ENCODE measurements at places on chromosomes 3 and 15.

GRCh38 chr3:123660900-123661299 is 76.0 kb upstream of the HACD2 start:
- peak; percentile 78 for DNase-seq

DNA sequence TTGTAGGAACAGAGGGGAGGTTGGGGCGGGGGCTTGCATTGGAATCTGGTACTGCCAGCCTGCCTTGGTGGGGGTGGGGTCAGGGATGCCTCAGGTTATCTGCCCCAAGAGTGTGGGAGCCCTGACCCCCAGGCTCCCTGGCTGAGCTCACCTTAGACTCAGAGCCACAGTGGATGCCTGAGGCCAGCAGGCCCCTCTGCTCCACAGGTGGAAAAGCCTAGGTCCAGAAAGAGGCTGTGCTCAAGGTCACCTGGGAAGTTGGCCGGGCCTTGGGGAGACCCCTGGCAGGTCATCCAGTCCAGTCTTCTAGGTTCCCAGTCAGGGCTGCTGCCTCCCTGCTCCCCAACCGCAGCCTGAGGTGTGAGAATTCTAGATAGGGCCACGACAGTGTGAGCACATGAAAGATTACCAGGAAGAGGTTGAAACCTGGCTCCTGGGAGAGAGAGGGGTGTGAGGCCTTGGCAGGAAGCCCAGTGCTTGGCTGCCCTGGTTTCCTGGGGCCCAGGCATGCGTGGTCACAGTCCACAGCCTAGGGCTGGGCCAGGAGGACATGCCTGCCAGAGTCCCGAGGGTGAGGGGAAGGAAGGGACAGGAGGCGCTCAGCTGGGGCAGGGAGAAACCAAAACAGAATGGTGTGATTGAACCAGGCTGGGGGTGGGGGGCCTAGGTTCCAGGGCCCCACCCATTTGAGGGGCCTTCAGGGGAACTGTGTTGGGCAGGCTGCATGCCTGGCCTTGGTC is 4.9 kb downstream of the HDAC11 start:
- no peak for DNase-seq

GRCh38 chr3:145623349-145623748 is 537.6 kb downstream of the PLOD2 start:
- DNase-seq: no peak

DNA sequence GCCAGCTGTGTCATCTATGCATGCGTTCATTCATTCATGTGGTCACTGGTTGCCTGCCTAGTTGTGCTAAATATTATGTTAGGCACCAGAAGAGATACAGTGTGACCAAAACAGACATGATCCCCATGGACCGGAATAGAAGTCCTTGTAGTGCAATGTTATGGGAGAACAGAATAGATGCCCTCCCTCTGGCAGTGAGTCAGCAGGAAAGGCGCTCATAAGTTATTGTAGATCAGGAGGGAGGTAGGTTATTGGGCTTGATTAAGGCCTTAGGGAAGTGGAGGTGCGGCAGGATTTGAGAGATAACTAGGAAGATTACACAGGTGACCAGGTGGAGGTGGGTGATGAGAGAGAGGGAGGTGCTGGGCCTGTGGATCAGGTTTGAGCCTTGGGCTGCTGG is 5.2 kb downstream of the MCTP2 start:
- no peak for DNase-seq

DNA sequence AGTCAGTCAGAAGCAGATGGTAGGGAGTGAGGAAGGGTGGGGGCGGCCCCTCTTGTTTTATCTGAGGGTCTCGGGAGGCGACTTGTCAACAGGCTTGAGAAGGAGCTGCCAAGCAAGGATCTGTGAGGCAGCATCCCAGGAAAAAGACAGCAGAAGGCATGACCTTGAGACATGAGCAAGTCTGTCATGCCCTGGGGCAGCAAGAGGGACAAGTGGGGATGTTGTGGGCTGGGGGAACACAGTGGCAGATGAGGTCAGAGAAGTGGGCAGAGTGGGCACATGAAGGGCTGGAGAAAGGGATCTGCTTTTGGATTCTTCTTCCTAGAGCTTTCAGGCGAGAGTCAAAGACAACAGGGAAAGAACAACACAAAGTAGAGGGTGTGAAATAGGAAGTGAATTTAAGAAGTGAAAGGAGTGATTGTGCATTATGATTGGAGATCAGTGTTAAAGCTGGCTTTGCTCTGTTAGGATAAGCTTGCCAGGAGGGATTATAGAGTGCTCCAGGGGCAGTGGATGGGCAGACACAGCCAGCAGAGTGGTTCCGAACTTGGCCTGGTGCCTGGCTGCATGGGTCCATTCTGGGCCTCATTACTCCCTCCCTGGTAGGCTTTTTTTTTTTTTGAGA is 73.3 kb downstream of the USP13 start:
- no peak for DNase-seq

GRCh38 chr15:98213346-98213979 is 253.0 kb downstream of the ARRDC4 start:
- DNase-seq: no peak

- DNase-seq: no peak
Measured at GRCh38 chr15:34610354-34610753, 26.9 kb upstream of the GOLGA8B start.

- DNase-seq: no peak
Measured at GRCh38 chr3:27043328-27043955, 325.7 kb downstream of the NEK10 start.

GRCh38 chr3:37811625-37812498 is 49.8 kb upstream of the CTDSPL start:
- DNase-seq: no peak

DNA sequence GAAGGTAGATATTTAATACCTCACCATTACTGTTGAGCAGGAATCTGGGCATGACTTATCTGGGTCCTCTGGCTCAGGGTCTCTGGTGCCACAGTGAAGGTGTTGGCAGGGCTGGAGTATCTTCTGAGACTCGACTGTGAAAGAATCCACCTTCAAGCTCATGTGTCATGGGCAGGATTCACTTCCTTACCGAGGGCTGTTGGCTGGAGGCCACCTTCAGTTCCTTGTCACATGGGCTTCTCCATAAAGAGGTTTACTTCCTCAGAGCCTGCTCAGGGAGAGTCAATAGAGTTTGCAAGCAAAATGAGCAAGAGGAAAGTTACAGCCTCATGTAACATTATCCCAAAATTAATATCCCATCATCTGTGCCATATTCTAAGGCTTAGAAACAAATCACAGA is 459.5 kb downstream of the NR2F2 start:
- no peak for DNase-seq

DNA sequence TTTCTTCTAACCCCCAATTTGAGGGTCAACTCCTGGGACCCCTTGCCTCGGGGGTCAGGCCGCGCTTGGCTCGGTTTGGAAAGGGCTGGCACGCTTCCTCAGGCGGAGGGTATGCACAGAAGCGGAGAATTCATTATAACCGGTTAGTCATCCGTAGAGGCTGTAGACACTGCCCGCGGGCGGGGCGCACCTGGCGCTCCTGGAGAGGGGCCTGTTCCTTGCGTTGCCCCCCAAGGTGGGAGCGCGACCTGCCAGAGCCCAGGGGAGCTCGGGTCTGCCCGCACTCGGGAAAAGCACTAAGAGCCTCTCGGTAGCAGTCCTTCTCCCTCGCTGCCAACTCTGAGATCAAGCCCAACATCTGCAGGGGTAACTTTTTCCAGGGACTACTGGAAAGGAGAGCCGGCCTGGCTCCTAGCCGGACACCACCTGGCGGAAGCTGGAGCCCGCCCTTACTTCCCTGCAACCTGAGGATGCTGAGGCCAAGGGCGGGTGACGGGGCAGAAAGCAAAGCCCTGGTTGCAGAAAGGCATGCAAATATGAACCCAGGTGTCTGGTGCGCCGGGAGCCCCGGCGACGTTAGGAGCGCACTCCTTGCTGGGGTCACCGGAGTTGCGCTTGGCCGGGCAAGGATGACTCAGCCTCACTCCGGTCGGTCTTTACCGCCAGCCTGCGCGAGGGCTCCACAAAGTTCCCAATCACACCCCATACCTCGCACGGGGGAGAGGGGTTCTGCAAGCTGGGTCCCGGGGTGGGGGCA is 1.5 kb upstream of the CACNA2D3 start:
- DNase-seq: no peak

DNA sequence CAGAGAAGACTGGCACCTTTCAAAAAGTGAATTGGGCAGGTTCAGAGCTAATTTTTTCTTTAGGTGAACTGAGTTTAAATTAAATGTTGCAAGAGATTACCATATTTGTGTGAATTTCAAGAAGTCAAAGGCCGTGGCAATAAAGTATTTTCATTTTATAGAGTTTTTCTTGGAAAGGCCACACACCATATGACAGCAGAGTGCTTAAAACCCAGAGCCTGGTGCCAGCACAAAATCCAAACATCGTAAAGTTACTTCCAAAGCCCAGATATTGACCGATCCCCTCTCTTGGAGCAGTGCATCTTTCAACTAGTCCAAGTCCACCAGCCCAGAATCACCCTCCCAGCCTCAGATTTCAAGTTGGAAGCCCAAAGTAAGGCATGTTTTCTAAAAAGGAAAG is 164.5 kb downstream of the VGLL4 start:
- no peak for DNase-seq

GRCh38 chr3:144840866-144841265 is 869.2 kb downstream of the DIPK2A start:
- DNase-seq: no peak

DNA sequence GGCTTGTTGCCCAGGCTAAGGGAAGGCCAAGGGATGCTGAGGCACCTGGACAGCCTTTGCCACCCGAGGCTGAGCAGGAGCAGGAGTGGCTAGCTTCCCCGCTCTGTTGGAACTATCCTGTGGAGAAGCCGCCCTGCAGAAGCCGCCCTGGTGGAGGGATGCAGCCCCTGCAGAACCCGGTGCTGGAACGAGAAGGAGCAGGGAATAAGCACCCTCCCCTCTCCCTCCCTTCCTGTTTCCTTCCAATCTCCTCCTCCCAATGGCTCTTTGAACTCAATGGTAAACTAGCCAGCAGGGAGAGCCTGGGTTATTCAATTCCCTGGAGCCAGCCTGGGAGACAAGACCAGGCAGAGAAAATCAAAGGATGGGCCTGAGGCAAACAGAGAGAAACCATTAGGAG is 11.8 kb upstream of the HRG start:
- DNase-seq: no peak

GRCh38 chr3:72102112-72102616 is 317.2 kb upstream of the PROK2 start:
- no peak for DNase-seq

DNA sequence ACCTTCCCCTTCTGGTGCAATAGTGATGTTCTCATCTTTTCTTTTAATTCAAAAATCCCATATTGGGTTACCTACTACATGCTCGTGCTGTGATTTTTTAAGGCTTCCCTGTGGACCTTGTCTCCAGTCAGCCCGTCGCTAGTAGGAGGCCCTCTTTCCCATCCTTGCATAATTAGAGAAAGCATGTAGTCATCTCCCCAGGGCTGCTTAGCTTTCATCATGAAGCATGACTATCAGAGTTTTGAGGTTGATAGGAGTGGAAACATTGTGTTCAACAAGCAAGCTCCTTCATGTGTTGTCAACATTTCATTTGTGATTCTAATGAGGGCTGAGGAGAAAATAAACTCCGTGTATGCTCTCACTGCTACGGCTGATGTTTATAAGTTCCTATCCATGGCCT is 8.7 kb upstream of the LRTM1 start:
- no peak for DNase-seq

DNA sequence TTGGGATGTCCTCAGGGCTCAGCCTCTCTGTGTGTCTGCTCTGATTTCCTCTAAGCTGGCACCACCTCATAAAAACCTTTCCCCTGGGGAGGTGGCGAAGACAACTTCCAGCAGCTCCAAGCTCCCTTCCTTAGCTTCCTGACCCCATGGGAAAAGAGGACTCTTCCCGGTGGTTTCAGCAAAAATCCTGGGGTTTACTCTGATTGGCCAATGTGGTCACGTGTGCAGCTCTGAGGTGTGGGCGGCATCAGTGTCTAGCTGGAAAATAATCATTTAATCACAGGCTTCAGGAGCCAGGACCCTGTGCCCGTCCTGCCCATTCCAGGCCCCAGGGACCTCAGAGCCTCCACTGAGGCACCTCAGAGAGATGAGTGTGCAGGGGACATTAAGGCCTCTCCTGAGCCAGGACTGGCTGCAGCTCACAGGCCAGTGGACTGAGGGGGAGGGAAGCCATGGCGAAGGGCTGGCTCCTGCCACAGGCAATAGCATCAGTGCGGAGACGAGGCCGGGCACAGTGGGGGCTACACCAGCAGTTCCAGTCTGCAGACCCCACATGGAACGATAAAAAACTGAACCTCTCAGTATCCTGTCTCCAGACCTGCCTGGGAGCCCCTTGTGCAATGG is 104.1 kb downstream of the TPRA1 start:
- DNase-seq: no peak

DNA sequence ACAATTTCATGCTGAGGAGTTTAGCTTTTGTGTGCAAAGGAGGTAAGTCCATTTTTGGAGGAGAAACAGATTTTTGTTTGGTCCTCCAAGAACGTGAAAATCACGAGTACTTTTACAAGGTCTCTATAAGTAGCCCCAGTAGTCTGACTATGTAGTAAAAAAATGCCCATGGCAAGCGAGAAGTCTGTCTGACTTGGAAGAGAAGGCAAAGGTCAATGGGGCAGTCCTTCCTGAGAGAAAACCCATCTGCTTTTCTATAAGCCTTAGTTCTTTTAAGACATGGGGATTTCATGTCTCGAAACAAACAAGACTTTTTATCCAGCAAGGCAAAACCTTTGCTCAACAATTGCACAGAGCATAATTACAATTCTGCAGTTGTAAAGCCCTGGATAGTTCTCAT is 183.2 kb downstream of the GAP43 start:
- DNase-seq: no peak

DNA sequence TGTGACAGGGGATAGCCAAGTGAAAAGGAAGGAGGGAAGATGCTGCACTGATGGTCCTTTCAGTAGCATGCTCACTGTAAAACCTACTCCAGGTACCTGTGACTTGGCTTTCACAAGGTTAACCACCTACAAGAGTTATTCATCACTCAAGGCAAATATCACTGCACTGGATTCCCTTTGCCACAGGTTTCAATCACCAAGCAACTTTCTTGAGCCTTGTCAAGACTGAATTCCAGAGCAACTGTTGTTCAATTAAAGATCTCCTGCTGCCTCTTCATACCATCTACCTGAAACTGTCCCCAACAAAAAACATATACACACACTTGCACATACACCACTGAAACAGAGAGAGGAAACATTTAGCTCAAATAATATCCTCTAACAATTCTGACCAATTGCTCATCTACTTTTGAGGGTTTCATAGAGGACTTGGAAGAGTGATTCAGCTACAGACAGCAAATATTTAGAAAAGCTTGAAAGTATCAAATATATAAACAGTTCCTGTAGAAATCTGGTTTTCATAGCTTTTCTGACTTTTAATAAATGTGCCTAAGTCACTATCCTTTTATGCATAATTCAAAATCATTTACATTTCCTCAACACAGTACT is 6.5 kb downstream of the IGF2BP2 start:
- DNase-seq: no peak
